ENCODE measurements at places on chromosomes 7 and 10.

DNA sequence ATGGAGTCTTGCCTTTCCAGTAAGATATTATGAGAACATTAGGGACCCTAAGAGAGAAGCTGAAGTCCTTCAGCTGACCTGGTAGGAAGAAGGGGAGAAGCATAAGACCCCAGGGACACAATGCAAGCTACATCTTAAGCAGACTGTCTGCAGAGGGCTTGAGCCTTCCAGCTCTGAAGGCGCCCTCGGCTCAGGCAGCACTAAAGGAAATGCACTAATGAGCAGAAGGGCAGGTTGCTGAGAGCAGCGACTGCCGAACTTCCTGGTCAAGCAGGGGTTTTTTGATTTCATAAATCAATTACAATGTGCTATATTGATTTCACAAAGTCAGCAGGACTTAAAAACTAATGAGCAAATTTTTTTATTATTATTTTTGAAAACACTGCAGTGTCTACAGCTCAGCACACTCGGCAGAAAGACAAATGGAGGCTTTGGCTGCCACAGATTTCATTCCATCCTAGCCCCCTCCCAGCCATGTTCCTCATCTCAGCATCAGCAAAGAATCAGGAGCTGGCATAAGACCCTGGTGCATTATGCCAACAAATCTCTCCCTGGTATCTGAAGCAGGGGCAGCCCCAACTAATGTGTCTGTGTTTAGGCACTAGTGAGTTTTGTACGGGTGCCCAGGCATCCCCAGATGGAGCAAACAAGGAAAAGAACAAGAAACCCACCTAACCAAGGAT lies 57.1 kb downstream of the LRRTM3 start:
- peak; percentile 2 for DNase-seq

GRCh38 chr7:34322841-34323240 lies 335.2 kb upstream of the NPSR1 start:
- DNase-seq = peak; percentile 2

GRCh38 chr10:82910301-82910700 lies 1035.3 kb downstream of the NRG3 start:
- no peak for DNase-seq

- DNase-seq = peak; percentile 73
These were observed 14.7 kb upstream of the NXPH1 start for GRCh38 chr7:8418629-8419245.

DNA sequence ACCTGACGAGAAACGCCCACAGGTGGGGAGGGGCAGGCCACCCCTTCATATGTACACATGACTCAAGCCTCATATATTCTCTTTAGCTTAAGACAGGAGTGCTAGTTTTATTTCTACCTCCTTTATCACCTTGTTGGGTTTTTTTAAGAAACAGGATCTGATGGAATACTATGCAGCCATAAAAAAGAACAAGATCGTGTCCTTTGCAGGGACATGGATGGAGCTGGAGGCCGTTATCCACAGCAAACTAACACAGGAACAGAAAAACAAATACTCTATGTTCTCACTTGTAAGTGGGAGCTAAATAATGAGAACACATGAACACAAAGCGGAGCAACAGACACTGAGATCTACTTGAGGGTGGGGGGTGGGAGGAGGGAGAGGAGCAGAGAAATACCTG lies 11.2 kb upstream of the HUS1 start:
- DNase-seq = no peak

DNA sequence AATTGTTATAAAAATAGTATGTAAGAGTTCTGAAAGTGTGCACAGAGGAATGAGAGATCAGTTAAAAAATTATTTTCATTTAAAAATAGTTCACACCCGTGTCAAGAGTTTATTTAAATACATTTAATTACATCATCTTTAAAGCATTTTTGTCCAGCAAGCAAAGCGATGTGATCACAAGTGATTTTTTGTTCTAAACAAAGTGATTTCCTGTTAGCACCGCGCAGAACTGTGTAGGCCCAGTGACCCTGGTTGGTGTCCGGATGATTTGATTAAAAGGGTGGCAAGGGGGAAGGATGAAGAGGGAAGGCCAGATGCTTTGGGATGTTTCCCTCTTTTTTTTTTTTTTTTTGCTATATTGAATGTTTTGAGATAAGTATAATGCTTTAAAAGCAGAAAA lies 227.8 kb upstream of the PITRM1 start:
- DNase-seq = no peak

GRCh38 chr10:86856156-86856555 lies 99.7 kb downstream of the BMPR1A start:
- no peak for DNase-seq

DNA sequence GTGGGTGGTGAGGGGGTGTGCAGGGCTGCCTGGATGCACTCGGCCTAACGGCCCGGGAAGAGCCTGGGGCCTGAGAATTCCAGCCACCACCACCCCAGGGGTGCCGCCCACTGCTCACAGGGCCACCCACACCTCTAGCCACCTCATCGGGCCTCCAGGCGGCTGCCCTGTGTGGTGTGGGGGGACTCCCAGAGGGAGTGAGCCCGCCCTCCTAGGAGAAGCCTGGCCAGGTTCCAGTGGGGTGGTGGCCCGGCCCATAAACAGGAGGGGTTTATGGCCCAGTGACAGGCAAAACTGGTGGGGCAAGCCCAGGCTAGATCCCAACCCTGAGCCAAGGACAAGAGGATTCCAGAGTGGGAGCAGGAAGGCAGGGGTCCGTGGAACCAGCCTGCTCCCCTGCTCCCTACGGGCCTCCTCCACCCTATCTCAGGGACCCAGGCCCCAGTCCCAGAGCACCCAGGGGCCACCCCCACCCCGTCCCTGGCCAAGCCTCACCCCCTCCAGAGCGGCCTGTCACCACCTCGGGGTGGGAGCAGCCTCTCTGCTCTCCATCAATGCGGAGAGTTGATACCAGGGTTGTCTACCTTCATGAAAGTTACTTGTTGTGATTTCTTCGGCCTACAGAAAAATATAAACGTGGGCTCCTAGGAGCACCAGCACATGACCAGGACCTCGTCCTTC lies 20.2 kb upstream of the PDGFA start:
- no peak for DNase-seq

GRCh38 chr10:1449572-1450205 lies 287.6 kb downstream of the ADARB2 start:
- DNase-seq = no peak

DNA sequence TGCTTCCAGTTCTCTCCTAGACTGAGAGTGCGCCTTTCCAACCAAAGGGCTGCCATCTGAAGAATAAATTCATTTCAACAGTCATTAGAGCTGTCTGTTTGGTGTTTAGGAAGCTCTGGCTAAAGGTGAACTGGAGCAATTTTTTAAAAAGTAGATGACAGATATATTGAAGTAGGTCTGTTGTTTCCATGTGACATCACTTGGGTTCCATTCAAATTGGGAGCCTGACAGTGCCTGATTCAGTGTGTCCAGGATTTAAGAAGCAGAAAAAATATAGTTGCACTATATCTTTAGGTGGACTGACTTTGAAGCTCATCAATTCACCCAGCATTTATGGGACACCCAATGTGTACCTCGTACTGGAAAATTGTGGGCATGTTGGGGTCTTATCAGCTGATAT lies 367.7 kb downstream of the BBS9 start:
- DNase-seq = no peak

GRCh38 chr10:131697476-131698128 lies 203.2 kb upstream of the PPP2R2D start:
- DNase-seq = no peak

DNA sequence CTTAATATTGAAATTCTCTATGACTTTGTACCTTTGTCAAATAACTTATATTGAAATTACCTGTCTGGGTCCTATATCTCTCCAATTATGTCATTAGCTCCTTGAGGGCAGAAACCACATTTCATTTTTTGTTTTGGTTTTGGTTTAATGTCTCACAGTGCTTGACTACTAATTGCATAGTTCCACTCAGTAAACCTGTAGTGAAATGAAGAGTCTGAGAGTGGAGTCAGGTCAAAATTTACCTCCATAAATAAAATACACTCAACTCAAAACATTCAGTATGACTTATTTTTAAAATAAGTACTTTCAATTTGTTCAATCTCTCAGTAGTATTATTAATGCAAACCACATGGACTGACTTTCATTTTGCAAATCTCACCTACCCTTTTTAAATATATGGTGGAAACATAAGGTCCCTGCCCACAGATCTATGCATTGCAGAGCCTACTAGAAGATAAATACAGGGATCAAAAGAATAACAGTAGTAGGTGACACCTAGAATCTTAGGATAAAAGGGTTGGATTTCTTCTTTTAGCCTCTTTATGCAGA lies 32.5 kb downstream of the PDE1C start:
- DNase-seq = peak; percentile 72

- DNase-seq = peak; percentile 76
These were observed 10.4 kb upstream of the EIF3A start for GRCh38 chr10:119090968-119091367.

DNA sequence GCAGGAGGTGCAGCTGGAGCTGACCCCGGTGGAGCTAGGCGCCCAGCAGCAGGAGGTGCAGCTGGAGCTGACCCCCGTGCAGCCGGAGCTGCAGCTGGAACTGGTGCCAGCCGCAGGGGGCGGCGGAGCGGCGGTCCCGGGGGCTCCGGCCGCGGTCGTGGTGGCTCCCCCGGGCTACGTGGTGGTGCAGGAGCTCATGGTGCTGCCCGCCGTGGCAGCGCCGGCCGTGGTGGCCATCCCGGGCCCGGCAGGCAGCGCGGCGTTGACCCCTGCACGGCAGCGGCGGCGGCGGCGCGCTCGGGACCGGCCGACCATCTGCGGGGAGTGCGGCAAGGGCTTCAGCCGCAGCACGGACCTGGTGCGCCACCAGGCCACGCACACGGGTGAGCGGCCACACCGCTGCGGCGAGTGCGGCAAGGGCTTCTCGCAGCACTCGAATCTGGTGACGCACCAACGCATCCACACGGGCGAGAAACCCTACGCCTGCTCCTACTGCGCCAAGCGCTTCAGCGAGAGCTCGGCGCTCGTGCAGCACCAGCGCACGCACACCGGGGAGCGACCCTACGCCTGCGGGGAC lies 6.8 kb downstream of the ZNF853 start:
- no peak for DNase-seq

Data from GM12865 (cell line).